ENCODE measurements at places on chromosomes 7 and 10.

GRCh38 chr7:120979765-120980499 lies 8.6 kb upstream of the CPED1 start:
- no peak for DNase-seq

GRCh38 chr7:140294454-140294853 lies 103.9 kb downstream of the SLC37A3 start:
- DNase-seq, result no peak

- DNase-seq, result no peak
Measured at GRCh38 chr10:103493916-103494877, 692 bp downstream of the NEURL1 start.

DNA sequence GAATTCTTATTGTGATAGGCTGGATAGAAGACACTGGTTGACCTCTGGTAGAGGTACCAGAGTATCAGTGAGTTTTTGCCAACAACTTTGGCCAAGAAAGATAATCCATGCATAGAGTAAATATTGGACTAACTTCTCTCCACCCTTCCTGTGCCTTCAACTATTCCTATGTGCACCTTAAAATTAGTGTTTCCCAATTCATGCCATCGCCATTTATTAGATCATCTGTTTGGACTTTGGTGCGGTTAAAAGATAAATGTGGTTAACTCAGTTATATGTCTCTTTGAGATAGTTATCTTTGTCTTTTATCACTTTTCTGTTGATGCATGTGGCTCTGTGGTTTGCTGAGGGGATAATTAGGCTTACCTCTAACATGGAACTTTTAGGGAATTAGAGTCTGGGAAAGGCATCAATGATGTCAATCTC lies 4.6 kb downstream of the PAPSS2 start:
- DNase-seq, result no peak

DNA sequence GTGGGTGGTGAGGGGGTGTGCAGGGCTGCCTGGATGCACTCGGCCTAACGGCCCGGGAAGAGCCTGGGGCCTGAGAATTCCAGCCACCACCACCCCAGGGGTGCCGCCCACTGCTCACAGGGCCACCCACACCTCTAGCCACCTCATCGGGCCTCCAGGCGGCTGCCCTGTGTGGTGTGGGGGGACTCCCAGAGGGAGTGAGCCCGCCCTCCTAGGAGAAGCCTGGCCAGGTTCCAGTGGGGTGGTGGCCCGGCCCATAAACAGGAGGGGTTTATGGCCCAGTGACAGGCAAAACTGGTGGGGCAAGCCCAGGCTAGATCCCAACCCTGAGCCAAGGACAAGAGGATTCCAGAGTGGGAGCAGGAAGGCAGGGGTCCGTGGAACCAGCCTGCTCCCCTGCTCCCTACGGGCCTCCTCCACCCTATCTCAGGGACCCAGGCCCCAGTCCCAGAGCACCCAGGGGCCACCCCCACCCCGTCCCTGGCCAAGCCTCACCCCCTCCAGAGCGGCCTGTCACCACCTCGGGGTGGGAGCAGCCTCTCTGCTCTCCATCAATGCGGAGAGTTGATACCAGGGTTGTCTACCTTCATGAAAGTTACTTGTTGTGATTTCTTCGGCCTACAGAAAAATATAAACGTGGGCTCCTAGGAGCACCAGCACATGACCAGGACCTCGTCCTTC lies 20.2 kb upstream of the PDGFA start:
- no peak for DNase-seq

GRCh38 chr10:61987951-61988379 lies 86.5 kb downstream of the ARID5B start:
- no peak for DNase-seq

DNA sequence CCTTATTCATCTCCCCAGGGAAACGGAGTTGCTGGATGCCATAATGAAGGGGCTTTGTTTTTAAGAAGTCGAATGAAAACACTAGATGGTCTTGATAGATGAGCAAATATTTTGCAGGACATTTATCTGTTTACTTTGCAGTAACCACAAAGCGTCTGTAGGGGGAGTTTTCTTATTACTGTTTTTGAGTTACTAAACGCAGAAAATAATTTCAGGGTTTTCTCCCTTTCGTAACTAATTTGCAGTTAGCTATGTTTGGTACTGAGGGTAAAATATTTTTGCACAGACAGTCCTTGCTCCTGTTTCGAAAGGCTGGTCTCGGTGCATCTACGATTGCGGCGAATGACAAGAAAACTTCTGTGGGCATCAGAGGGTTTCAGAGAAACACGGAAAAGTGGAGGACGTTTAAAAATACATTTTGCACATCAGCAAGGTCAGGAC lies 505.6 kb upstream of the MKI67 start:
- no peak for DNase-seq

DNA sequence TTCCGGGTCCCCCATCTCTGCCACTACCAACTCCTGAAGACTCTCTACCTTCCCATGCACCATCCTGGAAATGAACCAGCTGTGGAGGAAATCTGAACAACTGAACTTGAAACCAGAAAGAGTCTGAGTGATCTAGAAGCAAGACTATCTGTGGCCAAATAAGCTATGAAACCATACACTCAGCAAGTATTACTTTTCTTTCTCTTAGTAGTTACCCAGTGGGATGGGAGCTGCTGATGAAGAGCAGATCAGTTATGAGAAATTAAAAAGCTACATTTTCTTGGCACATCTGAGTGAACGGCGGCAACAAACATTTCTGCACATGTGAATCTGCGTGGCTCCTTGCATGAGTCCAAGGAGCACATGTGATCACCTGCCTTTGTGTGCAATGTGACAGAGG lies 31.6 kb upstream of the AGK start:
- DNase-seq, result no peak

- no peak for DNase-seq
Measured at GRCh38 chr7:91280185-91280584, 16.0 kb downstream of the FZD1 start.

- no peak for DNase-seq
Measured at GRCh38 chr10:82914655-82915136, 1039.7 kb downstream of the NRG3 start.

GRCh38 chr10:125091891-125092290 lies 68.5 kb downstream of the CTBP2 start:
- DNase-seq, result no peak

DNA sequence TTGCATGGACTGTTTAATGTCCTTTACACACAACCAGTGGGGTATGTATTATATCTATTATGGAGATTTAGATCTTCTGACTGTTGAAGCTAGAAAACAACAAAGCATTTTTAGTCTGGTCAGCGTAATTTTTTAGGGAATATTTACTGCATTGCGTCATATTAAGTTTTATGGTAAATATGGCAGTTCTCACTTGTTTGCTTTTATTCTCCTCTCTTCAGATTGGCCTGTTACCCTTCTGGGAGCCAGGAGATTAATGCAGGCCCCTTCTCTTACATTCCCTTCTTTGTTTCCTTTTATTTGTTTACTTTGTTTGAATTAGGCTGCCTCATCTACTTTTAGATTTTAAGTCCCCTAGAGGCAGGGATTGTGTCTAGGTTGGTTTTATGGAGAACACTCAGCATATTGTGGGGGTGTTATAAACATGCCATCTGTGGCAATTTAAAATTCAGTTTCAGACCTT lies 13.8 kb downstream of the UBE2D1 start:
- no peak for DNase-seq

GRCh38 chr10:133044401-133044811 lies 43.3 kb upstream of the ADGRA1 start:
- DNase-seq, result no peak

GRCh38 chr10:88386821-88387773 lies 196.0 kb downstream of the RNLS start:
- no peak for DNase-seq

- DNase-seq, result no peak
Measured at GRCh38 chr7:103622274-103622673, 176.3 kb upstream of the SLC26A5 start.

DNA sequence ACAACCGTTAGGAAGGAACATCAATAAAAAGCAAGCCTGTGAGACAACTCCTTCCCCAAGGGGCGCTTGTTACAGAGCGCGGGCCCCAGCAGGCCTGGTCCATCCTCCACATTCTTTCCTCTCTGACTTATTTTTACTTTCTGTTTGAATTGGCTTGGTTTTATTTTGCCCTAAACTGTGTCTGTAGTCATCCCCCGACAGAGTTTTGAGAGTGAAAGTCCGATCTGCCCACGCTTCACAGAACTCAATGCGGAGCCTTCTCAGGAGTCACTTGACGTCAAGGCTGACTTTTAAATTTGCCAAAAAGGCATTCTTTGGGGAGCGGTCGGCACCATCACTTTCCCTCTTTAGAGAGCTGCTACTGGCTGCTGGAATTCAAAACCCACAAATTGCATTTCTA lies 150.1 kb upstream of the KLF6 start:
- no peak for DNase-seq

GRCh38 chr10:32234471-32234870 lies 112.5 kb downstream of the EPC1 start:
- no peak for DNase-seq

GRCh38 chr7:105319578-105319977 lies 69.1 kb downstream of the SRPK2 start:
- DNase-seq, result no peak

All from NCI-H187 (cell line).